ENCODE measurements at places on chromosomes 5 and 9.

DNA sequence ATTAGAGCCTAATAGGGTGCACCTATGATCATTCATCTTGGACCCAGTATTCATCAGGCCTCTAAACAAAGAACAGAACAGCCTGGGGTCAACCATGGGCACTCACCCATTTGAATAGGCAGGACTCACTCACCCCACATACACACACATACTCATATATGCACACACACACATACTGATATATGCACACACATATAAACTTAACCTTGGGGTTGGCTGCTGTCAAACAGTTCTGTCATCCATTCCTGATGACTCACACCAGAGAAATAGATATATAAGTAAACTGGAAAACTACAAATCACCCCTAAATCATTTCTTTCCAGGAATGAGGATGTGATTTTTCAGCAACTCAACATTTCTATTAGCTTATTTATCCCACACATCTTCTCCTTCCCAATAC, 51.3 kb downstream of the ARL15 start:
- DNase-seq, result no peak

- no peak for DNase-seq
These were observed 103.3 kb downstream of the SYK start for GRCh38 chr9:90904706-90905478.

DNA sequence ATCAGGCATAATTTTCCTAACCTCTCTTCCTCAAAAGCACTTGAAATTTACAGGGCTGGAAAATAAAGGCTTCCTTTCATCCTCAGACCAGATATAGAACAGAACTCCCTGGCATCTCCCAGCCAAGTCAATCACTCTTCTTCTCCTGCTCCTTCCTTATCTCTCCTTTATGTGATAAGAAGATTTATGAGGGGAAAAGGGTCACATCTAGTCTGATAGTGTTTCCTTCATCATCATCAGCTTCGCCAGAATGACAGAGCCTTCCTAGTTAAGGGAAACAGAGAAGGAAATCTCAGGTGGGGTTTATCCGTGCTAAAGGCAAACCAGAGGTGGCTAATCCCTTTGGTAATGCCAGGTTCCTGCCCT, 36.2 kb downstream of the LIX1 start:
- DNase-seq, result no peak

DNA sequence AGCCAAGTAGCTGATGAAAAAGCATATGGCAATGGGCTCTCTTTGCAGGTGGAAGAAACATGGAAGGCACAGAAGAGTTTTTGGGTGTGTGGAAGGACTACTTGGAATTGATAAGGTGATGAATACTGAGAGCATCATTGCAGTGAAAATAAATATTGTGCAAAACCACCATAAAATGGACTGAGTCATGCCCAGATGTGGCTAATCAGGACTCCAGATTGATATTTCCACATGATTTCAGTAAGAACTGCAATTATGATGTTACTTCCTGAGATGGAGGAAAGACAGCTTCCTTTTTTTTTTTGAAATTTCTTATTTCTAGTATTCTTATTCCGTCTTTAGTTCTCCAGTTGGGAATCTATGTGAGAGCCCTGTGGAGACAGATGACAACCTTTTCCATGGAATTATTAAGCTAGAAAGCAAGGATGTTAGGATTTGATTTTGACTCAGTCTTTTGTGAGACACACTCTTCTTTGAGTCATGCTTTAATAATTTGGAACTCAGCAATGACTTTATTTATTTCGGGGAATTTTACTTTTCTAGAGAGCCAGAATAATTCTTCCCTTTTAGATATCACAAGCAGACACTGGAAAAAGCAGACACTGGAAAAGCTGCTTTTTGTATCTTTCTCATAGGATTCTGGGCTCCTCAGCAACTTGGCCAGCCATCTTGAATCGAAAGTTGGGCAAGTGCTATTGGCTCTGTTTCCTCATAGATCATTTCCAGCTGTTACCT, 94.2 kb upstream of the VCAN start:
- peak; percentile 25 for DNase-seq

DNA sequence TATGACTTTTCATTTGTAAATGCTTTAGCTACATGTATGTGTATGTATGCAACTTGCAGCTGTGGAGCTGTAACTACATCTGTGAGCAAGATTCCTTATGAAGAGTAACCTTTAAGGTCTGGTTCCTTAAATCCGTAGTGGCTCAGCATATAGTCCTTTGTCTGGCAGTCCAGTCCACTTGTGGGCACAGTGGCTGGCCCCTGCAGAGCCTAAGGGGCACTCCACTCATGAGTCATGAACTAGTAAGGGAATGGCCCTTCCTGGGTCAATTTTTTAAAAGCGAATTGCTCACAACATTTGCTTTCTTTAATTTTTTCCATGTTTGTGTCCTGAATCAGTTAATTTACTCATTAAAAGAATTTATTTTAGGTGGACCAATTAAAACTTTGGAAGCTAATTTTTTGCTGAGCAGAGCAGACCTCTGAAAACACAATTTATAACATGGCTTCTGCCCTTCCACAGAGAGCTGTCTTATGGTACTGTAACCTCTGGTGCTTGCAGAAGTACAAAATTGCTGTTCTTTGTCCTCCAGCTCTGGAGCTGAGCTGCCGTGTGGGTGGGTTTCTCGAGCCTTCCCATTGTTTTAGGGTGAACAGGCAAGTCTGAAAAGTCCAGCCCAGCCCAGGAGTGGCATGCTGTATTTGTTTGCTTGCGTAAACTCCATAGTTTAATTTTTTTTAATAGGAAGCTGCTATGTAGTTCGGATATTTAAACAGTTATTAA, 110.1 kb downstream of the MVB12B start:
- no peak for DNase-seq

- DNase-seq, result no peak
These were observed 843.8 kb downstream of the DTWD2 start for GRCh38 chr5:118144540-118144939.

GRCh38 chr9:98518556-98518955, 190.2 kb downstream of the GABBR2 start:
- DNase-seq, result no peak

All from OCI-M1 (cell line).